Frontal cortex (tissue), 4 donors: ENCODE measurements at places on chromosomes 2 and 18.

DNA sequence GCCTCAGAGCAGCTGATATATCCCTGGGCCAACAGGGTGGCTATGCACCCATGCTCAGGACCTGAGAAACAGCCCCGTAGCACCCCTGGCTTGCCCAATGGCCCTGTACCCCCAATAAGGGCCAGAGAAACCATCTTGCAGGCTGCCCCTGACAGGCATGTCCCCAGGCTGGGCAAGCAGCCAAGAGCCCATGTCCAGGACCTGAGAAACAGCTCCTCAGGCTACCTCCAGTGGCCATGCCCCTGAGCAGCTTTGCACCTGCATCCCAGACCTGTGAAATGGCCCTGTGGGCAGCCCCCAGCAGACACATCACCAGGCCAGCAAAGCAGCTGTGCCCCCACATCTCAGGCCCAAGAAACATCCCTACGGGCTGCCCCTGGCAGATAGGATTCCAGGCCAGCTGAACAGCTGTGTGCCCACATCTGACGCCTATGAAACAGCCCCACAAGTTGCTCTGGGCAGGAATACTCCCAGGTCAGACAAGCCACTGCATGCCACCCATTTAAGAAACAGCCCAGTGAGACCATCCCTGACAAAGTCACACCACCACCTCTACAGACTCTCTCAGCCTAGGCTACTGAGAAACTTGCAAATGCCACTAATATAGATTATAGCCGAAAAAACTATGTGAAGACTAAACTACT lies 84.1 kb downstream of the TMEM237 start:
- no peak for DNase-seq

DNA sequence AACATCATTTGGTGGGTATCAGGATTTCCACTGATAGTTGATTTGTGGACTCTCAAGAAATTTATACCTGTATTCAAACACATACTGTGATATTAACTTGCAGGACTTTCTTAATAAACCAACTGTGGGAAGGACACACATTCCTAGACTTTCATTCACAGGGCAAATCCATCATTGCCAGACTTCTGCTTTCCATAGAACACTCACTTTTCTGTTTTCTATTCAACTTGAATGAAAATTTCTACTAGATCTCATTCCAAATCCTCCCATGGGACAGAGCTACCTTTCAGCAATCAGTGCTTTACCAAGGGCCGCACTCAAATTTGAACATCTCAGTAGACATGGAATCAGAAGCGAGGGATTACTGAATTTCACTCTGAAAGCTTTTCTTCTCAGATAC lies 612.5 kb downstream of the IRS1 start:
- no peak for DNase-seq

DNA sequence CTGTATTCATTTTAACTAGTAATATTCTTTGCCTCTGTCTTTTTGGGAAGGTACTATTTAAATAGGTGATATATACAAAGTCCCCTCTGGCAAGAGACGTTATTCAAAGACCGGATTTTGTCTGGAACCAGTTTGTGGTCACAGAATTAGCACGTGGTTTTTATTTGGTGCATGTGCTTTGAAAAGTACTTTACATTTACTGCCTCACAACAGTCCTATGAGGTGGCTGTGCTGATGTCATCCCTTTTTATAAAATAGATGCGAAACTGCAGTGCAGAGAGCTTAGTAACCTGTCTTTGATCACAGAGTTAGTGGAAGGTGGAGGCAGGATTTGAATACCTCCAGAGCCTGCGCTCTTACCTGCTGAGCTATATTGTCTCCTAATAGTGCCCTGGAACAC lies 4.0 kb downstream of the LPIN1 start:
- DNase-seq: no peak

DNA sequence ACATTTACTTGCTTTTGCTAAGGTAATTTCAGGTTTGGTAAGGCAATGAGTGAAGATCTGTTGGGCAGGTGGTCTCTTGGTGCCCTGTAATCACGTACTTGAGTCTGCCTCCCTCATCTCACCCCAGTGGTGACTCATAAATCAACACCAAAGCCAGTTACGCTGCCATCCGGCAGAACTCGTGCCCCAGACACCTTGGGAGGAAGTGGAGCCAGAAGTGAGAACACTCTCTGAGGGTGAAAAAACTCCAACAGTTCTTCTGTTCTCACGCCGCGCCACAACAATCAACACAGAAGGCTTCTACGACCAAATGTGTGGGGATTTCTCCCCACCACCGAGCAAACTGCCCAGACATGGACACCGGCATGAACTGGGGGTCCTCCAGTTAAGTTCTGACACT lies 206.2 kb downstream of the ARL4C start:
- DNase-seq: no peak

DNA sequence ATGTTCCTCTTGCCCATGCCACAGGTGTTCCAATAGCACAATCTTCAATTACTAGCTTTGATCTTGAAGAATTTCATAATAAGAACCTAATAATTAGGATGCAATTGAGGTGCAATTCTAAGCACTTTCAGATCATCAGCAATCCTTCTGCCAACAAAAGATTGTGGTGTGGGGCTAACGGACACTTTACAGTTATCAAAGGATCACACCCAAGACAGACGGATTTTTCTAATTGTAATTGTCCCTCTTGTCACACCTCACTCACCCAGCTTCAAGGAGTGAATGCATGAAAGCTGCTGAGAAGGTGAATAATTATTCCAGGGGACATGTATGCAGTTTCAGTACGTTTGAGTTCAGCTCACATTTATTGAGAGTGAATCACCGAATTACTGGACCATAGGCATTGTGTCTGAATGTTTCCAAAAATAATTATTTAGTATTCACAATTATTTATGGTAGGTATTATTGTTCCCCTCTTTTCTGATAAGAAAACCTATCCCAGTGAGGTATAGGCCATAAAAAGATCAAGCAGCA lies 438.5 kb upstream of the TRIB2 start:
- DNase-seq: no peak

- DNase-seq: no peak
Observed at GRCh38 chr18:10892786-10893185, 256.6 kb downstream of the PIEZO2 start.

GRCh38 chr2:199716807-199717586 lies 134.0 kb downstream of the FTCDNL1 start:
- DNase-seq: no peak

GRCh38 chr2:72106978-72107377 lies 40.7 kb downstream of the CYP26B1 start:
- no peak for DNase-seq

DNA sequence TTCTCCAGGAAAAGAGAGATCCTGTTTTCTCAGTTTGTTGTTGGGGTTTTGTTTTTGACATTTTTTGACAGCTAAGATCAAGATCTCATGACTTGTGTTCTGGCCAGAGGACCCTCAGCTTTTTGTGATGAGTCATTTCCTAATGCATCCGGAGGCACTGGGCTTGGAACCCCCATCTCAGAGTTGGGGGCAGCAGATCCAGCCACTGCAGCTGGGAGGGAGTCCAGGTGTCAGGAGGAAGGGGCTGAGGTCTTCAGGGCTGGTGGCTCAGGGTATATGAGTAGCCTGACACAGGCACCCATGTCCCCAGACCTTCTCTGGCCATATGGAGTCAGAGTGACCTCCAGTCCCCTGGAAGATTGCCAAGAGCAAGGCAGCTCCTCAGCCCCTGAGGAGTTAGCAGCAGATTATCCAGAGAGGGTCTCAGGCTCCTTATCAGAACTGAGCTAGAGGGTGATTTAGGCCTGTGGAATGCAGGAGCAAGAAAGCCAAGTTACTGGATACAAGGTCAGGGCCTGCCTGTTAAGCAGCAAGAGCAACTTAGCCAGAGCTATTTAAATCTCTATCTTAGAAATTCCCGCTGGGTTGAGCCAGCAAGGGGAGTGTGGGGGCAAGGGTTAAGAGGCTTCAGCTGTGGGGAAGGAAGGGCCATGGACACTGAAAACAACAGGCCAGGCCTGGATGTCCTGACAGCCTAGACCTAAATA lies 62.4 kb downstream of the TANC1 start:
- DNase-seq: no peak

GRCh38 chr18:63315876-63316275 lies 3.7 kb downstream of the BCL2 start:
- DNase-seq: no peak

DNA sequence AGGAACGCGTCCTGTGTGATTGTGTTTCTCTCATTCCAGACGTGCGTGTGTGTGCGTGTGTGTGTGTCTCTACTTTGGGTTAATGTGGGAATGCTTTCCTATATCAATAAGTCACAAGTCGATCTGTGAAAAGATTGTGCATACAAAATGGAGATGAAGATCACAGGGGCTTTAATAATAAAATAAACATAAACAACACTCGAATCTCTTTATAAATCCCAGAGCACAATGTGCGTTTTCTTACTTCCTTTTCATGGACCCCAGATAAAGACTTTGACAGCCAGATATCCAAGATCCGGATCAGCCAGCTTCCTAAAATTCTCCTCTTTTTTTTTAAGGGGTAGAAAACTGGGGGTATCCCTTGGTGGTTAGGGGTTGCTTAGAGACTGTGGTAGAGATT lies 4.7 kb downstream of the PAX8 start:
- DNase-seq: no peak

- DNase-seq: no peak
Observed at GRCh38 chr18:54906331-54907185, 52.7 kb downstream of the CCDC68 start.

DNA sequence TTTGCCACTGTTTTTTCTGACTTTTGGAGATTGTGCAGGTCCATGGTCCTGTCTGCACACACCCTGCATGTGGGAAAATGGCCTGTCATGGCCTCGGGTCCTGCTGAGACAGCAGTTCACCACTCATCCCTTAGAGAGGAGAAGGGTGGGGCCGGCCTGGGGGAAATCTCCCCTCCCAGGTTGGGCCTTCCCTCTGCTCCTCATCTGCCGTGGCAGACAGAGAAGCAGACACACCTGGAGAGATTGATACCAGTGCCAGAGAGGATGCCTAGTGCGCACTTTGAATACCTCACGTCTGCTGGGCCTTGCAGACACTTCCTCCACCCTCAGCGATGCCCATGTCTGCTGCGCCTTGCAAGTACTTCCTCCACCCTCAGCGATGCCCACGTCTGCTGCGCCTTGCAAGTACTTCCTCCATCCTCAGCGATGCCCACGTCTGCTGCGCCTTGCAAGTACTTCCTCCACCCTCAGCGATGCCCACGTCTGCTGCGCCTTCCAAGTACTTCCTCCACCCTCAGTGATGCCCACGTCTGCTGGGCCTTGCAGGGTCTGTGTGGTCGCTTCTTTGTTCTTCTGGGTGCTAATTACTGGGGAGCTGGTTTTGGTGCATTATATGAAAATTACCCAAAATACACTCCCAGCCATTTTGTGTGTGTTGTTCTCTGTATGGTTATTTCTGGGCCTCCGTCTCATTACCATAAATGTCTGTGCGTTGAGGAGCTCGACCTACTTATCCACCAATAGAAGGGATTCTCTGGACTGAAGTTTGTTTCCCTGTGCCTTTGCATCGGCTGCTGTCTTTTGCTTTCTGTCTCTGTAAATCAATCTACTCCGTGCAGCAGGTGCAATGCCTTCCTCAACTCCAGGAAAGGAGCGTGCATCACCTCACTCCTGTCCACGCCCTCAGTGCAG lies 186.9 kb upstream of the PXDN start:
- DNase-seq: no peak

GRCh38 chr2:110874453-110875383 lies 142.3 kb downstream of the ACOXL start:
- DNase-seq: no peak

- DNase-seq: no peak
Observed at GRCh38 chr2:5839550-5839949, 147.4 kb downstream of the SOX11 start.

GRCh38 chr2:219592736-219593135 lies 4.9 kb upstream of the STK11IP start:
- DNase-seq: no peak

DNA sequence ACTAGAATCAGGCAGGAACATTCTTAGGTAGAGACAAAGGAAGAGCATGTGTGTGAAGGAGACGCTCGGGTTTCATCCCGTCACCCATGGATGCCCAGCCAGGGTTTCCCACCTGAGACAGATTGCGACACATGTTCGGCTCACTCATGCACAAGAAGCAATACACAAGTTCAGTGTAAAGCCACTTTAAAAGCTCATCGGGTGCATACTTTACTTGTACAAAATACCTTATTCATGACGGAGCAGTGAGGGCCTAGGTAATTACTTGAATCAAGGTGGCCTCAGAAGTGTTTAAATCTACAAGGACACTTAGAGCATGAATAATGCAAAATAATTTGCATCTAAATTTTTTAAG lies 42.0 kb downstream of the ZEB2 start:
- DNase-seq: no peak

DNA sequence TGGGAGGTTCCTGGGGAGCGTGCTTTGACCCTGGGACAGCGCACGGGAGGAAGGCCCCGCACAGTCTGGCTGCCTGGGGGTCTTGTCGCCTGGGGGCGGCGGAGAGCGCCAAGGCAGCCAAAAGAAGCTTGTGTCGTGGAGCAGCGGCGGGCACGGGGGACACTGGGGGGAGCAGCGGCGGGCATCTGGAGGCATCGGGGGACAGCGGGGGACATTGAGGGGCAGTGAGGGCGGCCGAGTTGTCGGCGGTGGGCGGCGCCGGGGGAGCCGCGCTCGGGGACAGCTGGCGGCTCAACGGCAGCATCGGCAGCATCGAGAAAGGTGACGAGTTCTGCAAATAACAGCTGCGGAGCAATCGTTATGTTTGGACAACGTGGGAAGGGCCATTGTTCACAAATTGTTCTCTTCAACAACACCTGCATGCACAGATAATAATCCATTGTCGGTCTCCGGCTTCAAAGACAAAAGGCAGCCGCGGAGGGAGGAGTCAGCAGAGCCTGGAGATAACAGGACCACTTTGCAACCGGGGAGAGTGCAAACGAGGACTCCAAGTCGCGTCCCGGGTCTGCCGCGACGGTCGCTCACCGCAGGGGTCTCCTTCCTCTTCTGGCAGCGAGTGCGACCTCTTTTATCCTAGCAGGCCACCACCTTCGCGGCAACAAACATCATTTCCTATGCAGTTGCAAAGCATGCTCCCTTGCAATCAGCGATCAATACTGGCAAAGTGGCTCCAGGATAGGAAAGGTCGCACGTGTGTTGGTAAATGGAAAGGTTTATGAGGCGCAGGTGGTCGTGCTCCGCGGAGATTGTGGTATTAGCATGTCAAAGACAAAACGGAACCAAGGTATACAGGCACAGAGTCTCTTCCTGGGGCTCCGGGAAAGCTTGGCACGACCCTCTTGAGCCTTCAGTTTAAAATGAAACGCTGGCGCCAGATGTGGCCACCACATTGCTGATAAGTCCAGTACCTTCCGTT lies 132.3 kb upstream of the DLX2 start:
- DNase-seq: no peak

GRCh38 chr18:38244480-38244879 lies 678.9 kb upstream of the CELF4 start:
- DNase-seq: no peak

DNA sequence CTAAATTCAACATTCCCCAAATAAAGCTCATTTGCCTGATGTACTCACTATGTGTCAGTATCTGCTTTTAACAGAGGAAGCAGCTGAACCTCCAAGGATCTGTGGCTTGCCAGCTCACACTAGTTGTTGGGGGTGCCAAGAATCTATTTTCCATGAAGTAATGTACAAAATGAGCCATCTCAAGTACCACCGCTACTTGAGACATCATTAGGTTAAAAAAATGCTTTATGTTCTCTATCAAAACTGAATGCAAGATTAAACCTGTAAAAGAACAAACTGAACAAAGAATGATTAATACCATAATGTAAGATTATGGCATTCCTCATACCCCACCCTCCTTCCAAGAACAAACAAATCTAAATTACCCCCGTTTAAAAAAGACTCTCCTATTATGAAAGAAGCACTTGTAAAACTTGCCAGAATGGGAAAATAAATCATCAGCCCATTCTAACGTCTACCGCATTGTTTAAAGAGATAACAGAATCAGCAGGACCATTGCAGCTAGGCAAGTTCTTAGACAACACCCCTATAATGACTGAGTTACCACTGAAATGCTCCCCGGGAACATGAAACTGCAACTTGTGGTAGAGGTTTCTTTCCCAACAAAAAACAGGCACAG lies 471.6 kb downstream of the DLGAP1 start:
- DNase-seq: no peak
